ENCODE measurements at places on chromosomes 12 and 14.

- H3K36me3 ChIP-seq: no peaks in the 10 kb centered on the region
- H3K4me1 ChIP-seq: no peaks in the 10 kb centered on the region
- no peak overlapping the region for H3K4me3 ChIP-seq
Measured at GRCh38 chr12:85653731-85654455, 182.3 kb downstream of the RASSF9 start.

DNA sequence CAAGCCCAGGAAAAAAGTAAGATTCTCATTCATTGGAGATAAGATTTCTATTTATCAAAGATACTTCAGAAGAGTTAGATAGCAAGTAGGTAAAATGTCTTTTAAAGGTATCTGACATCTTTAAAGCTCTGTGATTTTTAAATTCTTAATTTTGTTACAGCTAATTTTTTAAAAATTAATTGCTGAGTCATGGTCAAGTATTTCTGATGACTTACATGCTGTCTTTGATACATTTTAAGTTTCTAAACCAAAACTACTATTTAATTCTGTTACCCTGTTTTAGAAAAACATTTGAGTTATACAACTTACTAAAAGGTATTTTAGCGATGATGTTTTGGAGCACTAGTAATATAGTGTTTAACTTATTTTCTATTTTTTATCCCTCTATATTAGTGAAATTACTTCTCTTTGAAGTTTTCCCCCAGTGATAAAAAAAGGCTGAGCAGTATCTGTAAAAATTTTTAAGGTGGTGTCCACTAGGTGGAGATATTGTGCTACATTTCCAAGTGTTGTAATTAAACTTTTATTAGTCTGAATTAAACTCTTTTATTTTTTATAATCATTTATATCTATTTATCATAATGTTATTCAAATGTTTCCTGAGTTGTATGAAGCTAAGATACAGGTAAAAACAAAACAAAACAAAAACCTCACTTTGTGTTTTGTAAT, 11.5 kb downstream of the ALG10 start:
- no peaks in the 10 kb centered on the region for H3K4me1 ChIP-seq
- no peak for DNase-seq
- H3K36me3 ChIP-seq: no peaks in the 10 kb centered on the region
- H3K4me3 ChIP-seq: no peak overlapping the region
- H3K27ac ChIP-seq: no peak overlapping the region

- no peaks in the 10 kb centered on the region for H3K36me3 ChIP-seq
- no peak overlapping the region for H3K27ac ChIP-seq
- H3K4me1 ChIP-seq: no peaks in the 10 kb centered on the region
- no peak for DNase-seq
- H3K27me3 ChIP-seq: no peaks in the 10 kb centered on the region
Measured at GRCh38 chr12:75048767-75049166, 160.9 kb downstream of the KCNC2 start.

GRCh38 chr14:28163233-28163632, 603.4 kb upstream of the FOXG1 start:
- no peaks in the 10 kb centered on the region for H3K27me3 ChIP-seq
- no peaks in the 10 kb centered on the region for H3K4me1 ChIP-seq
- H3K4me3 ChIP-seq: no peak overlapping the region
- no peaks in the 10 kb centered on the region for H3K36me3 ChIP-seq
- DNase-seq: no peak
- no peak overlapping the region for H3K27ac ChIP-seq

DNA sequence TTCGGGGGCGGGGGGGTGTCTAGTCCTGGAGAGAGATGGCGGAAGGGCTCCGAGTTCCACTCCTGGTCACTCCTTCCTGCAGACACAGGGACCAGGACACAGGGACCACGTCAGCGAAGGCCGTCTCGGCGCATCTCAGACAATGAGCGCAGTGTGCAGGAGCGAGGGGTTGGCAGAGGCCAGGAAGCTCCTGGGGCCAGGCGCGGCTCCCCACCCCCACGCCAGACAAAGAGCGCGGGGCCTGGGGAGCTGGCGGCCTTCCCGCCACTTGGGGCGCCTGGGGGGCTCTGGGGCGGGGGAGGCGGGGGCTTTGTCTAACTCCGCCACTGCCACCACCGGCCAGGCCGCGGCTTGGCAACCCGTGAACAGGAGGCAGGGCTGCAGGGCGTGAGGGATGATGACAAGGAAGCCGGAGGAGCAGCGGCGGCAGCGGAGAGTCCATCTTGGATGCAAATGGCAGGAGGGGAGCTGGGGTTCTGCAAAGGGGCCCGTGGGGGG, 2.2 kb downstream of the CDK2AP1 start:
- H3K4me1 ChIP-seq: peaks cover 23% of the 10 kb centered on the region
- DNase-seq: peak; percentile 84
- peak overlapping the region; percentile 79 for H3K4me3 ChIP-seq
- H3K36me3 ChIP-seq: peaks cover 7% of the 10 kb centered on the region
- H3K27me3 ChIP-seq: no peaks in the 10 kb centered on the region

DNA sequence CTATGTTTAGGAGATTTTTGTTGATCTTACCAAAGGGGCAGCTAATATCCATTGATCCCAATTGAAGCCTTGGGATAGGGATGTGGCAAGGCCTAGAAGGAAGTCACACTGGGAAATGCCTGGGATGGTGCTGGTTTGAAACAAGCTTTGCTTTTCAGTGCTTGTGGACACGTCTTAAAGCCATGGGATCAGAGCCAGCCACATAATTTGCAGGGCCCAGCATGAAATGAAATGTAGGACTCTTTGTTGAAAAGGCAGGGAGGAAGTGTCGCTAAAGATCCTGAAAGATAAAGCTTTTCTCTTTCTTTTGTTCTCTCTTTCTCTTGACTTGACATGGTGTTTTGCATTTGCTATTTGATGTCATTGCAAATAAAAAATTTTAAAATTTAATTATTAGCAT, 5.0 kb downstream of the TTC9 start:
- no peak overlapping the region for H3K4me3 ChIP-seq
- no peaks in the 10 kb centered on the region for H3K36me3 ChIP-seq
- peaks cover 2% of the 10 kb centered on the region for H3K4me1 ChIP-seq
- H3K27me3 ChIP-seq: no peaks in the 10 kb centered on the region
- no peak for DNase-seq
- H3K27ac ChIP-seq: no peak overlapping the region

DNA sequence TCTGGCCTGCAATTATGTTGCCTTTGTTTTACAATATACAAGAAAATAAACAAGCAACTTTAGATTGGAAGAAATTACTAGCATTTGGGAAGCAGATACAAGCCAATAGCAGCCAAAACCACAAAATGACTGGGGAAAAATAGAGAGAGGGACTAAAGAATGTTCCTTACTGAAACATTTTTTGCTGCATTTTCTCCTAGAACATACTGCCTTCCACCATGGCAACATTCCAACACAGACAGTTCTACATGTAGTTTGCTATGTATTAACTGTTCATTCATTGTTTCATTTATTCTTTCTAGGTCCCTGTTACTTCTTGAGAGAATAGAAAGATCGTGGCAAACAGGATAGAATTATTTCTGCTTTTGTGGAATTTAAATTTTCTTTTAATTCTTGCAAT, 530.2 kb downstream of the RPS29 start:
- no peaks in the 10 kb centered on the region for H3K36me3 ChIP-seq
- no peak overlapping the region for H3K4me3 ChIP-seq
- no peaks in the 10 kb centered on the region for H3K27me3 ChIP-seq
- no peak for DNase-seq
- no peaks in the 10 kb centered on the region for H3K4me1 ChIP-seq
- H3K27ac ChIP-seq: no peak overlapping the region

DNA sequence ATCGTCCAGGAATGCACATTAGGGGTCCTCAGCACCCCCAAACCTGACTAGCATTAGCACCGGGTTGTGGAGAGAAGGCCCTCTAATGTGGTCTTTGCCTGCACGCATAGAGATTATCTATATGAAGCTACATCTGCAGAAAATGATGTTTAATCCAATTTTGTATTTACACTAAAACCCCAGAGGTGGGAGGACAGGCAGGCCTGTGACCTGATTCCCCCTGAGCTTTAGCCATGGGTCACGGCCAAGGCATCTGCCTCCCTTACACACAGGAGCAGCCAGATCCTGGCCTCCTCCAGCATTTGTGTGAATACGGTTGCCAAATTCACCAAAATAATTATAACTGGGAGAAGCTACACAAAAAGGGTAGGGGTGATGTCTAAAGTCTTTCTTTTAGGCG, 7.0 kb downstream of the APOLD1 start:
- no peaks in the 10 kb centered on the region for H3K4me1 ChIP-seq
- H3K36me3 ChIP-seq: no peaks in the 10 kb centered on the region
- DNase-seq: no peak
- H3K27me3 ChIP-seq: no peaks in the 10 kb centered on the region

- H3K4me3 ChIP-seq: no peak overlapping the region
- no peaks in the 10 kb centered on the region for H3K36me3 ChIP-seq
- DNase-seq: no peak
Measured at GRCh38 chr12:62599854-62600437, 133.3 kb downstream of the MON2 start.

- H3K27me3 ChIP-seq: no peaks in the 10 kb centered on the region
- H3K4me1 ChIP-seq: no peaks in the 10 kb centered on the region
- no peak for DNase-seq
- no peaks in the 10 kb centered on the region for H3K36me3 ChIP-seq
Measured at GRCh38 chr14:101336183-101336582, 225.1 kb upstream of the DIO3 start.

- no peak for DNase-seq
- H3K27me3 ChIP-seq: no peaks in the 10 kb centered on the region
Measured at GRCh38 chr12:45668641-45669040, 60.9 kb upstream of the ARID2 start.

- H3K4me1 ChIP-seq: peaks cover 40% of the 10 kb centered on the region
- no peak for DNase-seq
- H3K27me3 ChIP-seq: no peaks in the 10 kb centered on the region
- peaks cover 7% of the 10 kb centered on the region for H3K36me3 ChIP-seq
- H3K27ac ChIP-seq: peak within 1 kb of the TSS; percentile 99
- peak within 1 kb of the TSS; percentile 88 for H3K4me3 ChIP-seq
Measured at GRCh38 chr14:104794993-104795780, at the start of gene AKT1. Gene AKT1 (minus strand): TSS chr14:104795748. CDS start chr14:104792643, 3,105 bp downstream.

GRCh38 chr12:57192920-57193319, 23.7 kb upstream of the NXPH4 start:
- H3K36me3 ChIP-seq: peaks cover 100% of the 10 kb centered on the region
- H3K4me3 ChIP-seq: no peak overlapping the region

DNA sequence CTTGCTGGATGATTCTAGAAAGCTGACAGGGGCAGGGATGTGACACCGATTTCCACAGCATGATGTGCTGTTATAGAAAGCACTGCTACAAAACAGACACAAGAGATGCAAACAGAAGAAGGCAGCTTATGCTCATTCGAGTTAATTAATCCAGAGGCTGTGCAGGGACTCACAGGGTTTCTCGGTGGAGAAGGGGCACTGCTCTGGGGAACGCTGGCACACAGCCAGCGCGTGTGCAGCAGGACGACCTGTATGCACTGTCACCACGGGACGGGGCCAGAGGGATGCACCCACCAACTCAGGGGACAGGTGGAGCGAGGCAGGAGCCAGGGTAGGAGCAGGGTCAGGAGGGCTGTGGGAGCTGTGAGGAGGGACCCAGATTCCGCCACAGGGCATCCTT, 143.5 kb downstream of the RIMBP2 start:
- H3K4me3 ChIP-seq: no peak overlapping the region
- H3K27me3 ChIP-seq: no peaks in the 10 kb centered on the region
- H3K4me1 ChIP-seq: no peaks in the 10 kb centered on the region

GRCh38 chr12:82481954-82482353, 123.6 kb downstream of the METTL25 start:
- no peaks in the 10 kb centered on the region for H3K4me1 ChIP-seq
- H3K36me3 ChIP-seq: no peaks in the 10 kb centered on the region
- H3K27ac ChIP-seq: no peak overlapping the region
- no peak overlapping the region for H3K4me3 ChIP-seq

- no peak for DNase-seq
- H3K27me3 ChIP-seq: no peaks in the 10 kb centered on the region
- H3K4me3 ChIP-seq: no peak overlapping the region
- H3K4me1 ChIP-seq: peaks cover 6% of the 10 kb centered on the region
- H3K36me3 ChIP-seq: no peaks in the 10 kb centered on the region
Measured at GRCh38 chr12:49832836-49833421, 4.7 kb upstream of the NCKAP5L start.

- H3K4me1 ChIP-seq: no peaks in the 10 kb centered on the region
- no peaks in the 10 kb centered on the region for H3K27me3 ChIP-seq
- DNase-seq: no peak
- no peaks in the 10 kb centered on the region for H3K36me3 ChIP-seq
- no peak overlapping the region for H3K27ac ChIP-seq
- H3K4me3 ChIP-seq: no peak overlapping the region
Measured at GRCh38 chr12:117114784-117115183, 15.6 kb upstream of the TESC start.

- H3K36me3 ChIP-seq: no peaks in the 10 kb centered on the region
- H3K27ac ChIP-seq: no peak overlapping the region
- no peak for DNase-seq
Measured at GRCh38 chr14:80714474-80714873, 227.1 kb downstream of the CEP128 start.

DNA sequence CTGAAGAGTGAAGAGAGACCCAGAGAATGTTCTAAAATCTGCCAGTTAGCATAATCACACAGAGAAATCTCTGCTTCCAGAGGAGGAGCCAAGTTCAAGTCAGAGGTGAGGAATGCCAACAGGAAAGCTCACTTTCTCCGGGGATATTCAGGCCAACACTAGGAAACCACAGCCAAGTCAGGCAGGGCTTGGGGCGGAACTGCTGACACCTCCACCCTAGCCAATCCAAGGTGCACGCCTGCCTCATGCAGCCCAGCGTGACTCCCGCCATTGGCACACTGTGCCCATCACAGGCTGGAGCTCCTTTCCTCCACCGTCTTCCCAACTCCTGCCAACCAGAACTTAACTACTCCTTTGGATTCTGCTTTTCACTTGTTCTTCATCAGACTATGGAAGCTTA, 374.3 kb upstream of the CCDC196 start:
- H3K4me1 ChIP-seq: no peaks in the 10 kb centered on the region
- no peak overlapping the region for H3K4me3 ChIP-seq
- DNase-seq: no peak
- H3K36me3 ChIP-seq: no peaks in the 10 kb centered on the region
- H3K27me3 ChIP-seq: no peaks in the 10 kb centered on the region

- no peaks in the 10 kb centered on the region for H3K4me1 ChIP-seq
- H3K4me3 ChIP-seq: no peak overlapping the region
- H3K27me3 ChIP-seq: no peaks in the 10 kb centered on the region
- H3K27ac ChIP-seq: no peak overlapping the region
- no peak for DNase-seq
Measured at GRCh38 chr12:54612225-54612750, 22.4 kb downstream of the LACRT start.

DNA sequence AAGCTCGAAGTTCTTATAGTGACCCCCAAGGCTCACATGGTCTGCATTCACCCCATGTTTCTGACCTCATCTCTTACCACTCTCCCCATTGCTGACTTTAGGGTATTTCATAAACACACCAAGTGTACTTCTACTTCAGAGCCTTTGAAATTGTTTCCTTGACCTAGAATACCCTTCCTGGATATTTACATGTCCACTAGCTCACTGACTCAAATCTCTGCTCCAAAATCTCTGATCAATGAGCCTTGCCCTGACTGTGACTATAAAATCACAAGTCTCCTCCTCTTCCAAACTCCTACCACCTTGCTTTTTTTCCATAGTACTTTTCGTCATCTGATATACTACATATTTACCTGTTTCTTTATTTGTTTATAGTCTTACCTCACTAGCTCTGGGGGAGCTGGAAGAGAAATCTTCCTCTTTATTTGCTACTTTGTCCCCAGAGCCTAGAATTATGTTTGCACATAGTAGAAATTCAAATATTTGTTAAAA, 105.1 kb downstream of the RMST start:
- no peaks in the 10 kb centered on the region for H3K36me3 ChIP-seq
- no peaks in the 10 kb centered on the region for H3K27me3 ChIP-seq
- no peak for DNase-seq

Data from ascending aorta (tissue), 2 donors.